BE2C (cell line): ENCODE measurements at places on chromosomes 1 and 21.
A peak's percentile ranks its signal among the peaks of the same experiment; 100 is the strongest.

DNA sequence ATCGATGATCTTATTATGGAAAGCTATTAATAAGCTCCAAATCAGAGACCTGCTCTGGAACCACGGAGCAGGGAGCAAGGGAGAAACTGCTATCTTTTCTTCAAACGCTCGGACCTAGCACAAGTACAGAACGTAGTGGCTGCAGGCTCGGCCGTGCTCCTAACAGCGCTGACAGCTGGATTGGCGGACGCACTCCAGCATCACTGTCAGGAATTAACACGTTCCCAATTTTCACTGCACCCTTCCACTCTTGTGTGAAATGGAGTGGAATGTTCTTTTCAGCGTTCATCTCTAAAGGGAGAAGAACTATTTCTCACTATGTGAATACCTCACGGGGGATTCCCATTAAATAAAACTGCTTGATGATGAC lies 106.9 kb downstream of the ZNF281 start:
- DNase-seq = no peak

- no peak for DNase-seq
Observed at GRCh38 chr1:115074839-115075534, 14.3 kb downstream of the TSPAN2 start.

DNA sequence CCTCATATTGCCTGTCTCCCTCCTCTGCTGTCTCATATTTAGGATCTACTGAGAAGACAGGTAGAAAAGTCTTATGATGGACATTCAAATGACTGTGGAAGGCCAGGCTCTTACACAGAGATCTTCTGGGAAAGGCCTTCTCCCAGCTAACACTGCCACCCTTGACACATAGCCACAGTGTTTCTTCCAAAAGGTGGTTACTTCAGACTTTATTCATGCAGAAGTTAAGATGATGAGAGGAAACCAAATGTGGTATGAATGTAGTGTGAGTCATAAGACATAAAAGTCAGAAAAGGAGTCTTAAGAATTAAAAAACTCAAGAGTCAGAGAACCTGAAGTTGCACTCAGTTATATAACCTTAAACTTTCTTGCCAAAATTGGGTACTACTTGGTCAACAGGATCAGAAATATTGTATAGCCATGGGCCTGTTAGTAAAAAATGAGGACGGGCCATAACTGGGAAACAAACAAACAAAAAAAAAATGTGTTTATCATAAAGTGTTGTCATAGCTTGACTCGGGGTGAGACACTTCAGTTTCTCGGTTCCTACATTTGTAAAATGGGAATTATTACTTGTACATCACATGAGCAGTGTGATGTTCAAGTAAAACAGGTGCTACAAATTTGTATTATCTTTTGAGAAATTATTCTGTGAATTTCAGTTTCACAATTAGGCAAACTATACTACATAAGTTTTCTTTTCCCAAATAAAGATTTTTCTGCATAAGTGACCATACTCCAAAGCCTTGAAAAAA lies 1.2 kb upstream of the DENND1B start:
- DNase-seq = no peak

GRCh38 chr1:2234762-2235113 lies 6.6 kb downstream of the SKI start:
- no peak for DNase-seq

GRCh38 chr1:43065616-43066399 lies 106.3 kb downstream of the EBNA1BP2 start:
- no peak for DNase-seq

DNA sequence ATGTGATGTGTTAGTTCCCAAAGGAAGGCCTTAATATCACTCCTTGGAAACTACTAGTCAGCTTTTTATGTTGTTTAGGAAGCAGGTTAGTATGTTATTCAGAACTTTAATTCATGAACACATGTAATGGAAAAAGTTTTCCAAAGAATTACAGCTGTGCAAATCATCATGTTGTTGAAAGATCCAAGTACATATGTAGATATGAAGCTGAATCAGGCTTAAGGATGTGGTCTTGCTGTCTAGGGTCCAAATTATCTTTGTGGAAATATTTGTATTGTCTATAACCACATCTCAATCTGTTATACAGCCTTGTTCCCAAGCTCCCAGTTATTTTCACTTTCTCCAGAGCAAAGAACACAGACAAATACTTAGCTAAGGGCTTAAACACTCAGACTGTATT lies 231.6 kb downstream of the TPR start:
- DNase-seq = no peak

DNA sequence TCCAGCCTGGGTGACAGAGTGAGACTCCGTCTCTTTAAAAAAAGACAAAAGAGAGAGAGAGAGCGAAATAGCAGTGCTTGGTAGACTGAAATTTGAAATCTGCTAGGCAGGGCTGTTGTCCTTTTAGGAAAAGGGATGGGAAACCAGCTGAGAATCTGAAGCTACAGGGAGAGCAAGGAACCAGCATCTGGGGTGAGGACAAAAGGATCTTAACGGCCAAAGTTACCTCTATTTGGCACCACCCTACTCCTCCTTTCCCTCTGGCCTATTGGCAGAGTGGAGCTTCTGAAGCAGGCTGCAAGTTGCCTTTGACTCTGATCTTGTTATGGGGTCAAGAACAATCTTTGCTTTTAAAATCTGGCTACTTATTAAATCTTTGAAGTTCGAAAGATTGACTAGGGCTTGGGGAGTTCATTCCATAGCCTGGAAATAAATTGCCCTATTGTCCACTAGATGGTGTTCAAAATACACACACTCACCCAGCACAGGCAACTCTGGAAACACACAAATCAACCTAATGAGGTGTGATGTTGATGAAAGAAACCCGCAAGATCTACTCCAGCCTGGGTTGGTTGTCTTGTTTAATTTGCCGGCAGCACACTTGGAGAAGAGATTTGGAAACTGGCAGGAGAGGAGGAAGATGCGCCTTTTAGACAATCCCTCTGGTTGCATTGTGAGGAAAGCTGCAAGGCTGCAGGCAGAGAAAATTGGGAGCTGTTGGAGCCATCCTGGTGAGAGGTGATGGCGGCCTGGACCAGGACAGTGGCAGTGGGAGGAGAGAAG lies 16.5 kb upstream of the PARP1 start:
- DNase-seq = no peak

DNA sequence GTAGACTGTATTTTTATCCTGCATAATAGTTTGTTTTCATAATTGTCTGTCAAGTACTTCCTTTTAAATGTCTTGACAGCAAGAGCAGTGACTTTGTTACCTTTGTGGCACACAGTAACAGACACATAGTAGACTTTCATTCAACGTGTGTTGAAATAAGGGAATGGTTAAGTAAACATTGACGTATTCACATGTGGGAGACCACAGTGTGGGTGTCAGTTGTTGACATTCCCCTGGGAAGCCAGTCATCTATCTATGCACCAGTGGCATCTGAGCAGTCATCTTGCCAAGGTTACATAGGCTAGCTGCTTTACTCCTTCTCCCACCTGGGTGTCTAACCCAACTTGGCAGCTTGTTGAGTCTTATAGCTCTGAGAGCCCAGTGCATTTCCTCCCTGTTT lies 1.4 kb upstream of the NUP133 start:
- no peak for DNase-seq

GRCh38 chr1:57835620-57836019 lies 411.8 kb upstream of the DAB1 start:
- no peak for DNase-seq

GRCh38 chr1:19454265-19455146 lies 30.8 kb downstream of the CAPZB start:
- DNase-seq = no peak

GRCh38 chr1:9732123-9732971 lies 80.8 kb downstream of the PIK3CD start:
- DNase-seq = no peak

- DNase-seq = no peak
Observed at GRCh38 chr1:212309967-212310366, 24.8 kb downstream of the PPP2R5A start.

- no peak for DNase-seq
Observed at GRCh38 chr1:161840363-161840762, 74.2 kb downstream of the ATF6 start.

DNA sequence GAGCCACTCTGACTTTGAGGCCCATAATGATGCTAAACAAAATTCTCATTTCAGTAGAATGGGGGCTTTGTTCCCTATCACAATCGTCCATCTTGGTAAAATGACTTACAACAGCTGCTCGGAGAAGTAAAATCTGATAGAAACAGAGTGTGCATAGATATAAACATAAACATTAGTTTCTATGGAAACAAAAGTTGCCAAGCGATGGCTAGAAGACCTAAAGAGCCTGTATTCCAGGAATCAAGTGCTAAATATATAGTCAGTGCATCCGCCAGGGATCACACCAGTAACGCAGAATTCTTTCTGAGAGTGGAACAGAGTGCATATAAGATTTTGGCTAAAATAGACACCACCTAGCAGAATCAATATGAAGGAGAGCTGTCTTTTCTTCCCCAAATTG lies 91.2 kb upstream of the KAZN start:
- DNase-seq = no peak

GRCh38 chr1:108200687-108201051 lies 526 bp upstream of the SLC25A24 start:
- DNase-seq = no peak

DNA sequence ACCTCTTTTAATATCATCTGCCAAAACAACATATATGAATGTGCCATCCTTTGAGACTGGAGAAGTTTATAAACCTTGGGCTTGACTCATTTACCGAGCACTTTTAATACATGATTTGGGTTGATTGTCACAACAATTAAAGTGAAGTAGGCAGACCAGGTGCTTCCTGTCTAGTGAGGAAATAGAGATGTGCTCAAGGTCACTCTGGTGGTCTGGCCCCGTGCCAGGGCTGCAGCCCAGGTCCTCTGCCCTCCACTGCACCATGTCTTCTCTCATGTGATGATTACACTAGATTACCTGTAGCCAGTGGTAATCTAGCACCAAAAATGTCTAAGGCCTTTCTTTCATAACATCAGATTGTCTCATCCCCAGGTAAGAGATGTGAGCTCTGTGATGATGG lies 61.8 kb upstream of the LAMC2 start:
- peak; percentile 24 for DNase-seq
